Endothelial cell of umbilical vein (primary cell): ENCODE measurements at places on chromosomes 4 and X. TPM values are rescaled to one million over a fixed set of nuclear protein-coding genes. Genes with fewer than 3 reads are reported as not detected.
A peak's percentile ranks its signal among the peaks of the same experiment; 100 is the strongest.

GRCh38 chrX:7711167-7711566 lies 131.8 kb upstream of the VCX start:
- no peak for DNase-seq

- no peak for DNase-seq
Observed at GRCh38 chr4:134560728-134561127, 359.1 kb upstream of the PABPC4L start.

GRCh38 chrX:71147496-71148277 lies 3.0 kb downstream of the NLGN3 start:
- no peak for DNase-seq

GRCh38 chr4:18366892-18367291 lies 345.3 kb upstream of the LCORL start:
- peak; percentile 51 for DNase-seq

DNA sequence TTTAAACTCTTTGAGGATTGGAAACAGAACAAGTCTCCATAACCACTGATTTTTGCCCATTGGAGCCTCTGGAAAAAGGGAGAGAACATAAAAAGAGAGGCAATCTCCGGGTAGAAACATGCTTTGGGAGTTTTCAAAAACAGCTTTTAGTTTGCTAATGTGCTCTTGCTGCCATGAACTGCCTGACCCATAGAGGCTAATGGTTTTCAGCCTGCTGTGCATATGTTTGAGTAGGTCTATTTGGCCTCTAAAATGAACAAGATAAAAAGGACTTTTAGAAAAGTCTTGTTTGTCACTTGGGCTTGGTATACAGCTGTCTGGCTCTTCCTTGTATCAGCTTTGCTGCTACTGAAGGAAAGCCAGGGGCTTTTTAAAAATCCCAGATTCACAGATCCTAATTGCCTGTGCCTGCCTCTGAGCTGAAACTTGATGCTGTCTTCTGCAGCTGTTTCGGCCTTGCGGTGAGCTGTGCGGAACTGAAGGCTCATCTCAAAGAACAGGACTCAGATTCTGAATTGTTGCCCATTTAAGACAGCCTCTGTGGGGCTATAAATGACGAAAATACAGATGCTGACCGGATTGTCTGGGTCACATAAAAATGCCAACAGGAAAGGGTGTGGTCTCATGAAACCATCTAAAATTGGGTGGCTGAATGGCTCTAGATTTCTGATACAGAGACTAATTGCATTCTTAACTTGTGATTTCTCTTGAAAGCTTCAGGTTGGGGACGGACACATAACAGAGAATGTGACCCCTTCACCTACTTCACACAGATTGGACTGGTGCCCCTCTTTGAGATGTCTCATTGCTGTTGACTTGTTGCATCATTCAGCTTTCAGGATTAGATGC lies 18.4 kb upstream of the ZNF41 start:
- no peak for DNase-seq

GRCh38 chr4:135144498-135144897 lies 942.9 kb upstream of the PABPC4L start:
- DNase-seq, result no peak

DNA sequence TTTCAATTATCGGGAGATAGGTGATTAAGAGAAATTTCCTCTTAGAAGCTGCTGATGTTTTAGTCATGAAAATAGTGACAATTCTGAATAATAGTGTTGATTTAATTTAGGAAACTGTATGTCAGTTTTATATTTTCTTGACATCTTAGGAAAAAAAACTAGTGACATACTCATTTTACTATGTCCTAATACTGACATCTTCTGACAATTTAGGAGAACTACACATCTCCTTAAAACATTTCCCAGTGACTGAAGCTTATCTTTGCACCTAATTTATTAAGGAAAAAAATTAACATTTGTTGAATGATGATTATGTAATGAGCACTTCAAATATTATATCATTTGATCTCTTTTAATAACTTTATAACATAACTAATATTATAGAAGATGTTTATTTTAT lies 42.0 kb upstream of the RBMXL3 start:
- peak; percentile 21 for DNase-seq

DNA sequence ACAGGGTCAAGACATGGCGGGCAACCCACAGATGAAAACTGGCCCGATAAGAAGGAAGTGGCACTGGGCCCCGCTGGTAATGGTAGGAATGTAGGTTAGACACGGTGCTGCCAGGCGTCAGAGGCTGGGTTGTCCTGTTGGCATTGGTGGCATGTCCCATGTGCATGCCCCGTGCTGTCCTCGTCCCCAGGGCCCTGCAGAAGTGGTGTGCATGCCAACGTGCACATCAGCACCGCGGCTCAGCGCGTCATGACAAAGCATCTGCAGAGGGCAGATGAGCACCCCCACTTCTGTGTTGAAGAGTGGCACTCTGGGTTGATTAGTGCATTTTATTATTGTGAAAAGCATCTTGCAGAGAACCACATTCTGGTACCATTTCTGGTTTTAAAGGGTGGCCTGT lies 35.6 kb downstream of the NELFA start:
- no peak for DNase-seq

DNA sequence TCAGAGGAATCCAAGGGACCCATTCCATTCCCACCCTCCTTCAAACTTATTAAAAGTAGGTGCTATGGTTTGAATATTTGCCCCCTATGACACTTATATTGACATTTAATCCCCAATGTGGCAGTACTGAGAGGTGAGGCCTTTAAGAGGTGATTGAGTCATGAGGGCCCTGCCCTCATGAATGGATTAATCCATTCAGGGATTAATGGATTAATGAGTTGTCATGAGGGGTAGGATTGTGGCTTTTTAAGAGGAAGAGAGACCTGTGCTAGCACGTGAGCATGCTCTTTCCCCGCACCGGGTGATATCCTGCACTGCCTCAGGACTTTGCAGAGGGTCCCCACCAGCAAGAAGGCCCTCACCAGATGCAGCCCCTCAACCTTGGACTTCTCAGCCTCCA lies 50.1 kb downstream of the IRF2 start:
- no peak for DNase-seq

- peak; percentile 60 for DNase-seq
Observed at GRCh38 chr4:54276641-54277430, 47.7 kb downstream of the PDGFRA start.

GRCh38 chr4:141099326-141099725 lies 33.9 kb downstream of the RNF150 start:
- DNase-seq, result no peak

- peak; percentile 15 for DNase-seq
Observed at GRCh38 chr4:82560853-82561785, 669 bp downstream of the TMEM150C start.

GRCh38 chr4:92488496-92488895 lies 184.7 kb downstream of the GRID2 start:
- no peak for DNase-seq

GRCh38 chr4:13970349-13970748 lies 342.8 kb upstream of the BOD1L1 start:
- no peak for DNase-seq

DNA sequence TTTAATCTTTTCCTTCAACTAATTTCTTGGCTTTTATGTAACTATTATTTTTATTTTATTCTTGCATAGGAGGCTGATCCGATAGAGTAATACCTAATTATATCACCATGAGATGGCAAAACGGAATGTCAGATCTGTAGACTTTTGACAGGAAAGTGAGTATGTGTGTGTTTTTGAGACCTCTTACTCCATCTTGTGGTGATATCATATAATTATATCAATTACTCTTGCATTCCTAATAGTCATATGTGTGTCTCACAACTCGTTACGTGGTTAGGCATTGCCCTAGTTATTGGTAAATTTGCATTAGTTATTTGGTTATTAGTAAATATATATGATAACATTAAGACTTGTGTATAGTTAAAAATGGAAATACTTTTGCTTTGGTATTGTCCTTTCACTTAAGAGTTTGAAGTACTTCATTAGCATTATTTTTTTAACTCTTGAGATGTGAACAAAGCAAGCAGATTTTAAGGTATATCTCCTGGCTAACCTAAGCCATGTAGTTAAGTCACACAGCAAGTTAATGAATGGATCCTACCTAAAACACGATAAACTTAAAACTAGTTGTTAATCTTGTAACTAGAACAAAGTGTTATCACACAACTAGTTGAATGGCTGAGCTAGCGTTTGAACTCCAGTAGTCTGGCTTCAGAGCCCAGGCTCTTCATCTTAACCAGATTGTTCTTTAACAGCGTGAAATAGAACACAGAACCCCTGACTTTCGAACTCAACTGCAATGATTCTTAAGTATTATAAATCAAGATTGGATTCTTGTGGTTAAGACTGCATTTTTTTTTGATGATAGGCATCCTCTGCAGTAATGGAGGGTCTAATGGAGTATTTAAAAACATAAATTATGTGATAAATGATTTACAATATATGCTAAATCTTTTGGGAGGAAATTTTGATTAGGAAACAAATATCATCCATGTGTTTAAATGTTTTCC lies 67.1 kb downstream of the PGRMC2 start:
- DNase-seq, result peak; percentile 70

DNA sequence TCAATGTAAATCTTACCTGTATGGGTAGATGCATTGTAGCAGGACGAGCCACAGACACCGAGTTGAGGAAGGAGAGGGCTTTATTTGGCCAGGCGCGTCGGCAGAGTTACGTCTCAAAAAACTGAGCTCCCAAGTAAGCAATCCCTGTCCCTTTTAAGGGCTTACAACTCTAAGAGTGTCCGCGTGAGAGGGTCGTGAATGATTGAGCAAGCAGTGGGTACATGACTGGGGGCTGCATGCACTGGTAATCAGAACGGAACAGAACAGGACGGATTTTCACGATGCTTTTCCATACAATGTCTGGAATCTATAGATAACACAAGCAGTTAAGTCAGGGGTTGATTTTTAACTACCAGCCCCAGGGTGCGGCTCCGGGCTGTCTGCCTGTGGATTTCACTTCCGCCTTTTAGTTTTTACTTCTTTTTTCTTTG lies 524.9 kb upstream of the HTR2C start:
- no peak for DNase-seq

DNA sequence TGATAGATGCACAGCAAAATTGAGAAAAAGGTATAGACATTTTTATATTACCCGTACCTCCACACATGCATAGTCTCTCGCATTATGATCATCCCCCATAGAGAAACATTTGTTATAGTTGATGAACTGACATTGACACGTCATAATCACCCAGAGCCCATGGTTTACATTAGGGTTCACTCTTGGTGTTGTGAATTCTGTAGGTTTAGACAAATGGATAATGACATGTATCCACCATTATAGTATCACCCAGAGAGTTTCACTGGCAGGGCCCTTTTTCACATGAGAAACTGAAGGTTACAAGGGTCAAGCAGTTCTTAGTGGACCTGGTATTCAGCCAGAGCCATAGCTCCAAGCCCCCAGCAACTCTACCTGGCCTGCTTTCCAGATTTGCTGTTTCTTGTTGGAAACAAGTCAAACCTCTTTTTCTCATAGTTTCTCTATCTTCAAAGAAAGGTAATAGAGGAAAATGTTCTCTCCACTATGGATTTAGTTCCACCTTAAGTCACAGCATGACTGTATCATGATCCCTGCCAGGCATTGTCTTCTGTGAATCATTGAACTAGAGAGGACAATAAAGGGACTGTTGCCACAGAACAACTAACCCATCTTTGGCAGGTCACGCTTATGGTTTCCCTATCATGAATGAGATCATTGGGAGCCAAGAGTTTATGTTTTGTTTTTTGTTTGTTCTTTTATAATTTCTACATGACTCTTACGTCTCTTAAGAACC lies 64.0 kb downstream of the HHIP start:
- DNase-seq, result peak; percentile 89

- no peak for DNase-seq
Observed at GRCh38 chrX:153573984-153574383, 25.0 kb downstream of the CCNQ start.

- DNase-seq, result no peak
Observed at GRCh38 chr4:13478707-13479106, 5.4 kb downstream of the RAB28 start.

DNA sequence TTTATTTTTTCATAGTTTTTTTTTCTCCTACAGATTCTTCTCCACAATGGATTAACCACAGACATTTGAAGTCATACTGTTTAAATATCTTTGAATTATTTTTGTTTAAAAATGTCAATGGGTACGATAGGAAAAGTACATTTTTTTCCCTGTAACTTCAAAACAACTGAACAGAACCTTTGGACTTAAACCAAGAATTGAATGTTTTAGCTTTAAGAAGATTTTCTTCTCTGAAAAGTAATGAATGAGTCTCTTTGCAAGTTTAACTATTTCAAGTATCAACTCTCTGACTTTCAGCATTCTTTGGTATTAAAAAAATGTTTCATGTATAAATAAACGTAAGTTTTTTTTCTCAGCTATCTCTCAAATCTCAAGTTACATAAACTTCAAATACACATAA lies 364.3 kb downstream of the FBXO8 start:
- DNase-seq, result no peak

- DNase-seq, result no peak
Observed at GRCh38 chr4:4637710-4638109, 95.9 kb upstream of the STX18 start.

GRCh38 chr4:147863808-147864472 lies 132.1 kb downstream of the ARHGAP10 start:
- DNase-seq, result peak; percentile 23

GRCh38 chr4:106019771-106020170 lies 124.5 kb downstream of the NPNT start:
- no peak for DNase-seq

DNA sequence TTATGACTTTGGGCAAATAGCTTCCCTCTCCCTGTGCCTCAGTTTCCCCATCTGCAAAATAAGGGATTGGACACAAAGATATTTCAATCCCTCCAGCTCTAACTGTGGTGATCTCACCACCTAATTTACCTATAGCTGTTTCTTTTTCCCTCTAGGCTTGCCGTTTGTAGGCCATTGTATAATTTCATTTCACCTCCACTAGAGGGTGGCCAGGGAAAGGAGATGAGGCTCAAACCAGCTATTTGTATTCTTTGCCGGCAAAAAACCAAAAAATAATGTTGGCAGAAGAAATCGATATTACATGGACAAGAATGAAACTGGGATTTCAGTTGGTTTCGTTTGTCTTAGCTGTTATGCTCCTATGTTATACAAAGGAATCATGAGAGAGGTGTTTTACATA lies 36.1 kb upstream of the DOCK11 start:
- peak; percentile 12 for DNase-seq

- DNase-seq, result no peak
Observed at GRCh38 chr4:111066447-111066846, 443.6 kb upstream of the PITX2 start.

The TMEM33 gene
- total RNA-seq, result 58.5 and 60.1 TPM in 2 replicates

The ARX gene
- not detected in 2 replicates for total RNA-seq

The L1CAM gene
- total RNA-seq, result not detected in 2 replicates

The TRIM61 gene
- total RNA-seq, result 0.22 TPM in 1 of 2 replicates, not detected in the other

The PRR27 gene
- total RNA-seq, result not detected in 2 replicates

The AMTN gene
- not detected in 2 replicates for total RNA-seq

The PCYT1B gene
- total RNA-seq, result 0.90 and 1.3 TPM in 2 replicates

The FAM236B gene
- not detected in 2 replicates for total RNA-seq

The SAT1 gene
- total RNA-seq, result 256 and 289 TPM in 2 replicates

The PROM1 gene
- total RNA-seq, result 1.7 TPM in 1 of 2 replicates, not detected in the other

The POU4F2 gene
- total RNA-seq, result not detected in 2 replicates

The SOX3 gene
- not detected in 2 replicates for total RNA-seq

The DCX gene
- total RNA-seq, result not detected in 2 replicates

The TLR1 gene
- total RNA-seq, result 2.7 and 4.6 TPM in 2 replicates

The RGN gene
- total RNA-seq, result 0.73 and 1.4 TPM in 2 replicates

The SLC26A1 gene
- 0.32 TPM in 1 of 2 replicates, not detected in the other for total RNA-seq

The HTR2C gene
- not detected in 2 replicates for total RNA-seq

The C4orf50 gene
- not detected in 2 replicates for total RNA-seq

The CYP2U1 gene
- total RNA-seq, result 5.4 and 5.8 TPM in 2 replicates

The POLR2B gene
- 140 and 148 TPM in 2 replicates for total RNA-seq

The EFHC2 gene
- not detected in 2 replicates for total RNA-seq
